Sciatic nerve (tissue), 2 donors: ENCODE measurements at places on chromosomes 16 and 17. TPM values are rescaled to one million over a fixed set of nuclear protein-coding genes. Genes with fewer than 3 reads are reported as not detected.

DNA sequence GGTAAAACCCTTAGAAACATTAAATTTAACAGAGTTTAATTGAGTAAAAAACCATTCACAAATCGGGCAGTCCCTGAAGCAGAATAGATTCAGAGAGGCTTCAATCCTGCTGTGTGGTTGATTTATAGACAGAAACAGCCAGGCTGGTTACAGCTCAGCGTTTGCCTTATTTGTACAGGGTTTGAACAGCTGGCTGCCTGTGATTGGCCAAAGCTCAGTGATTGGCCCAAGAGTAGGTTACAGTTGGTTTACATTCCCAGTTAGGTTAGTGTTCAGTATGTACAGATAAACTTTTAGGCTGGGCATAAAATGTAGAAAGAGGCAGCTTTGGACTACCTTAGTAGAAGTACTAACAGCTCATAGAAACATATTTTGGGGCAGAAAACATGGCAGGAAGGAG, 210.4 kb upstream of the ELAC2 start:
- DNase-seq: no peak

GRCh38 chr16:65249768-65250167, 127.9 kb upstream of the CDH11 start:
- DNase-seq: peak; percentile 78

GRCh38 chr17:76011951-76012350, 11.3 kb downstream of the CDK3 start:
- peak; percentile 34 for DNase-seq

DNA sequence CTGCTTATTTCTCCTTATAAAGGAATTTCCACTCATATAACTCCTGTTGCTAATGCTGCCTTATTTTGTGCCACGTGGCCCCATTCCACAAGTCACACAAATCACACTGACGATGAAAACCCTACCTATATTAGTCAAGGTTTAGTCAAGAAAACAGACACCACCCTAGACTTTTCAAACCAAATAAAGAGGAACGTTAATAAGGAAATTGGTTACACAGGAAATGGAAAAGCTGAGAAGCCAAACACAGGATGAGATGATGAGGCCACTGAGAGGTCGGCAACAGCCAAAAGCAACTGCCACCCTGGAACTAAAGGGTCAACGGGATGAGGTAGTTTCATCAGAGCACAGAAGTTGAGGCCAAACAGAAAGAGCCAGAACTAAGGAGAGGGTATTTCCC, 47.3 kb upstream of the ALOX12 start:
- DNase-seq: no peak

GRCh38 chr17:77319211-77320043, 178.7 kb downstream of the SEC14L1 start:
- DNase-seq: peak; percentile 91

DNA sequence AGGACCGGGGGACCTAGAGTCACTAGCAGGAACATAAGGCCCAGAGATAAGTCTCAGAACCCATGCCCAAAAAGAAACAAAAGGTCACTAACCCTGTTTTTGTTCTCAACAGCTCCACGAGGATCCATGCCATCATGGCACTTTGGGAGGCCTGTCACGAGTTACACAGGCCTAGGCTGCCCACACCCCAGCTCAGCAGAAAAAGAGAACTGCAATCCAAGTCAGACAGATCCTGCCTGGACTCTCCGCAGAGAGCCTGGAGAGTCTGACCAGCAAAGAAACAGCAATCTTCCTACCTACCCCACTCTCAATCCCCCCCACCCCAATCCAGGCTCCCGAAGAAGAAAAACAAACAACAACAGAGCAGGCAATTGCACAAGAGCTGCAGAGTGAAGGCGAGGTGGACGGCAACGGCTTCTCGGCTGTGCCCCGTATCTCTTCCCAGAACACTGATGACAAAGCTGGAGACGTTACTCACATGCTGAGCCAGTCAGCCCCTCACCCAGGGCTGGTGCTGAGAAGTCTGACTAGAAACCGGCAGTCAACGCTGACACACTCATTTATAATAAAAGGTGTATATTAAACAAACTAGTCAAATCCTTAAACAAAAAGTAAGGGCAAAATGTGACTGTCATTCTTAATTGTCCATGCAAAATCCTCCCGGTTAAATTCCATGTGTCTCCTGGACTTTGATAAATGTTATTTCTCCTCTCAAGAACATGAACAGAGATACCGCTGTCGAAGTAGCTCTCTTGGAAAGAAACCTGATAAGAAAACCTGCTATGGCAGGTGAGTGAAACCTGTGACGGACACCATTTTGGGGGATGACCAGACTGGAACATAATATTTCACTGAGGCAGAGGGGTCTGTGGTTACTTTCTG, 89.3 kb downstream of the SMG6 start:
- no peak for DNase-seq

- no peak for DNase-seq
Measured at GRCh38 chr17:61361084-61361483, 38.6 kb upstream of the TBX2 start.

- no peak for DNase-seq
Measured at GRCh38 chr17:76479515-76480060, 12.2 kb downstream of the AANAT start.

GRCh38 chr17:67377488-67378453, 690 bp downstream of the PITPNC1 start:
- peak; percentile 75 for DNase-seq

GRCh38 chr17:77036136-77036840, 104.5 kb upstream of the SEC14L1 start:
- DNase-seq: no peak

GRCh38 chr17:72518753-72519597, 398.2 kb downstream of the SOX9 start:
- no peak for DNase-seq

DNA sequence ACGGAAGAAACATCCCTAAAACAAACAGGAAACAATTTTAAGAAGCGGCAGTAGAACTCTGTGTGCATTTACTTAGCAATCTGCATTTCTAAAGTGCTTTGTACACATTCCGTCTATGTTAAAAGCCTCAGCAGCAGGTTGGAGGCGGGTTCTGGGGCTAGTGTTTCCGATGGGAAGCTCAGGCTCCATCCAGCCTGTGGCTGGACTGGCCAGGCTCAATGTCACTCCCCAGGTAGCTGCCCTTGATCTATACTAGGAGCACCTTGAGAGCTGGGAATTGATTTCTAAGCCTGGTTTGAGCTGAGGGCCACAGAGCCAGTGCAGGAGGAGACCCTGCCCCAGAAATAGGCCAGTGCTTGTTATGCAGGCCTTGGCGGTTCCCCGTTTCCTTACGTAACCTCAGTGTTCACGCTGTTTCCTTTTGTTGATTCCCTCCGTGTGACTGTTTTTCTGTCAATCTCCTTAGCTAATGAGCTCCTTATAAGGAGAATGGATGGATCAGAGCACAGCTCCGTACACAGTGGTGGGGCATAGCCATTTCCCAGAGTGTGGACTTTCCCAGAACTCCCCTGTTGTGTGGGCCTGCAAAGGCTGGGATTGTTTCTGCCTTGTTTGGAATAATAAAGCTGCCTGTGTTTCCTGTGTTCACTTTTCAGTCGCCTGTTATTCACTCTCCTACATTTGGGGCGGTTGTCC, 21.4 kb downstream of the ADORA2B start:
- no peak for DNase-seq

DNA sequence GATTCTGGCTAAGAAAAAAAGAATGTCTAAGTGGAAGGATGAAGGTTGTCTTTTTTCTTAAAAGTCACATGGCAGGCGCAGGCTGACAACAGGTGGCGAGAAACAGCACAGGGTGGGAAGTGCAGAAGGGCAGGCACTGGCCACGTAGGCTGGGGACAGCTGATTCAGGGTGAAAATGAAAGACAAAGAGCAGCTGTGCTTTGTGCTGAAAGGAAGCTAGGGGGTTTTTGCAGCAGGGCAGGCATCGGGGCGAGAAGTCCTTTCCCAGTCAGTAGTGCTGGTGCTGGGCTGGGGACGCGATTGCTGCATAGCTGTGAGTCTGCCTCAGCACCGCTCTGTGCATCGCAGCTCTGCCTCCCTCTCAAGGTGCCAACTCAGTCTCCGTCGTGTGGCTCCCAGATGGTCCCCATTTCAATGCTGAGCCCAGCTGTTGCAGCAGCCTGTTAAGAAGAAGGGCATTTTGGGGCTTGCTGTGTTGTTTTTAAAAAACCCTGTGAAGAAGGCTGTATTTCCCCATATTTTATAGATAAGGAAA, 183.1 kb upstream of the CCL2 start:
- DNase-seq: no peak

- no peak for DNase-seq
Measured at GRCh38 chr17:67682196-67682595, 35.5 kb upstream of the NOL11 start.

- no peak for DNase-seq
Measured at GRCh38 chr17:46109603-46110189, 83.5 kb downstream of the KANSL1 start.

GRCh38 chr17:43979671-43980070, 24.8 kb upstream of the NAGS start:
- no peak for DNase-seq

DNA sequence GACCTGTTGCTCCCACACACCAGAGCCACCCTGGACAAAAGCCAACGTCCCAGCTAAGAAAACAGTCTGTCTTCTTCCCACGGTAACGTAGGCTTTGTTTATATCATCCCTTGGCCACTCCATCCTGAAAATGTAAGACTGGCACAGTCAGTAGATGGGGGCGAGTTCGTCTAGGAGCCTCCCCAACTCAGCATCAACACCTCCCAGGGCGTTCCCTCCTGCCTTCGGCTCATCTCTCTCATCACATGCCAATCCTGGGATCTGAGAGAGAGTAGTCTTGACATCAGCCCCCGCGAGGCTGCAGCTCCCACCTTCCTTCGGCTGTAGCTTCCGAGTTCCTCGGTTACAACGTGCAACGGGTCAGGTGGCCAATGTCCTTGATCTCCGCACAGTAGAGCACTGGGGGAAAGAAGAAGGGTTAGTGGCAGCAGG, 894 bp downstream of the RNF227 start:
- no peak for DNase-seq

DNA sequence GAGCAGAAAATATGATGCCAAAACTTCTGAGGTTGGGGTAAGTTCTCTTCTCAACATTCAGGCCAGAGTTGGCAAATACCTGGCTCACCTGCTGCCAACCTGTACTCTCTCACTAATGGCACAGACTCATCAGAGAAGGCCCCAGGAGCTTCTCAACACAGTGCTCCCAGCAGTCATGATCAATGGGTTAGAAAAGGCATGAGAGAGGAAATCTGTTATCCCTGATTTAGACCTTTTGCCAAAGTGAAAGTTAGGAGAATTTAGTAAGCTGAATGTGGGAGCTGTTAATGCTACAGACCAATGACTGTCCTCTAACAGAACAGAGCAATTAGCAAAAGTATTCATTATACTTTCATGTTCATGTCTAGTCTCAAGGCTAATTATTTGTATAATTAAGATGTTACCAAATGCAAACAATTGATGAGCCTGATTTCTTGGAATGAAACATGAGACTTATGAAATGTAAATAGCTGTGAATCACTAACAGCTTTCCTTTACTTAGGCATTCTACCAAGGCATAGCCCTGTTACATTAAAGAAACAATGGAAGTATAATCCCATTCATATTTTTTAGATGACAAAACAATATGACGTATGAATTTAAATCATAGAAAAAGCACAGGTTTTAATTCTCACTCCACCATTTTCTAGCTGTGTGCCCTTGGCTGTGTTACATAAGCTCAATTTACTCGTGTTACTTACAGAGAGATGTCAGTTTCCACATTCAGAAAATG, 68.7 kb upstream of the MARCHF10 start:
- DNase-seq: no peak

DNA sequence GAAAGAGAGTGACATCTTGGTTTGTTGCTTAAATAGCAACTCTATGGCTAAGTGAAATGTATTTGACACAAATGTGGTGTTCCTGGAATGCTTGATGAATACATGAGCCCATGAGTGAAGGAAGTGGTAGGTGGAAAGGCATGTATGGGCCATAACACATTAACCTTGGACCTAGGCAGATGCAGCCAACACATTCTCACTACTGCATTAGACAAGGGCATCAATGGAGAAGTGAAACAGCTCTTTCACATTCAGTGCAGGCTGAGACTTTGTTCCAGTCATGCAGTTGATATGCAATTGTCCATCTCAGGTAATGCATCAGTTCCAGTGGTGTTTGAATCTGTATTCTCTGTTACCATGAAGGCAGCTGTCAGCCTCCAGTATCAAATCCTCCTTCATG, 133.6 kb downstream of the HS3ST3B1 start:
- no peak for DNase-seq

DNA sequence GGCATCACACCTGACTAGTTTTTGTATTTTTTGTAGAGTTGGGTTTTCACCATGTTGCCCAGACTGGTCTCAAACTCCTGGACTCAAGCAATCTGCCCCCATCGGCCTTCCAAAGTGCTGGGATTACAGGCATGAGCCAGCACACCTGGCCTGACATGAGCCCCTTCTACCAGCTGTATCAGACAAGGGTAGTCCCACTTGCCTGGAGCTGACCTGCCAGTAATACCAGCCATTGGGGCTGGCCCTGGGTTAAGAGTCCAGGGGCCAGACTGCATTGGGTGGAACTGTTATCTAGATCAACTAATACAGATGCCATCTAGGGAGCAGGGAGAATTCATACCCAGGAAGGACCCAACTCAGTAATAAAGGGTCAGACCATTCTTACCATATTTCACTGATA, 28.1 kb downstream of the WSB1 start:
- no peak for DNase-seq

DNA sequence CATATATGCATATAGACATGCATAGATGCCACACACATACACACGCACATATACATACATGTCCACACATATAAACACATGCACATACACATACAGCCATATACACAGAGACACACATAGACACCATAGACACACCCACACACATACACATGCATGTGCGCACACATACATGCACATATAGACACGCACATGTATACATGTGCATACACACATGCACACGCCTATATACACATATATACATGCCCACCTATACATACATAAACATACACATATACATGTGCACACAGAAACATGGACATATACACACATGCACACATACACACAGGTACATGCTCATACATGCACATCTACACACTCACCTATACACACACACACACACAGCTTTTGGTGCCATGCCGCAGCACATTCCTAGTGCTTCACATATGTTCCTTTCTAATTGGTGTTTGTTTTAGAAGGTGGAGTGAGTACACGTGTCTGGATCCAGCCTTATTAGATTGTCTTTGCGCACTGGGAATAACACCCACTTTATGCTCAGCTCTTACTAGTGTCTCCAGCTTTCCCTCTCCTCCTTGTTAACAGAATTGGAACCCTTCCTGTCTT, 198.0 kb downstream of the RPTOR start:
- no peak for DNase-seq

GLP2R gene
- total RNA-seq: 0.18 TPM

SMIM22 gene
- not detected for total RNA-seq

KRTAP2-3 gene
- not detected for total RNA-seq

MYOCD gene
- total RNA-seq: 2.1 TPM

CCL22 gene
- 0.13 TPM for total RNA-seq

ZP2 gene
- total RNA-seq: not detected

C1QL1 gene
- total RNA-seq: 6.0 TPM

MPP2 gene
- 4.6 TPM for total RNA-seq

PRCD gene
- 9.8 TPM for total RNA-seq

C16orf54 gene
- total RNA-seq: 2.2 TPM

PYDC1 gene
- total RNA-seq: not detected

GLIS2 gene
- 39.4 TPM for total RNA-seq

TPSG1 gene
- total RNA-seq: 0.45 TPM

TEKT1 gene
- total RNA-seq: 0.89 TPM
